Cerebellar nuclear complex (tissue), 1 donor: ENCODE measurements at places on chromosomes 1 and 21.

GRCh38 chr1:56417646-56418045, 161.7 kb downstream of the PLPP3 start:
- no peak for DNase-seq

- no peak for DNase-seq
Measured at GRCh38 chr1:240337781-240338180, 246.1 kb downstream of the FMN2 start.

DNA sequence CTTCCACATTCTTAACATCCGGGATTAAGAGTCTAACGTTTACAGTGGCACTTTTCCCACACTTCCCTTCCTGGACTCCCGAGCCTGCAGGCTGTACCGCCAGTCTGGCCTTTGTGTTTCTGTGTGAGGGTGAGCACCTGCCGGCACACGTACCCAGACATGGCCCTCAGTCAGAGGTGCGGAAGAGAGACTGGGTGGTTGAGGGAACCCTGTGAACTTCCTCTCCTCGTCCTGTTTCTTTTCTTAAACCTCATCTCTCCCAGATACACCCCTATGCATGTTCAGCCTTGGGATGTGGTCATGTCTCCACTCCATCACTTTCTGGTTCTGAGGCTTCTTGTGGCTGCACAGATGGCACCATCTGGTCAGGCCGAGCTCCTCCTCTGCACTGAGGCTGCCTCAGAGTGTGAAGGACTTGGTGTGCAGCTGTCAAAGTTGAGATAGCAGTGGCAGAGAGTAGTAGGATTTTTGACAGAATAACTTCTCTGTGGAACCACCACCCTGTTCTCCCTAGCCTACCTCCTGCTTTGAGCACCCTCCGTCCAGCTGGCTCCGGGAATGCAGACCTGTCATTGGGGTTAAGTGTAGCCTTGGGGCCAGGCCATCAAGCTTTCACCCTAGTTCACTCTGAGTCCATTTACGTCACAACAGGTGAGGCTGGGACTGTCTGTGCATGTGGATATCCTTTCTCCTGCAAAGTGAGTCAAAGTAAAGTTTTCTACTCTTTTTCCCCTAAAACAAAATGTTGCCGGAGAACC, 31.4 kb downstream of the VASH2 start:
- DNase-seq = no peak

- no peak for DNase-seq
Measured at GRCh38 chr1:213416461-213417224, 365.6 kb downstream of the RPS6KC1 start.

DNA sequence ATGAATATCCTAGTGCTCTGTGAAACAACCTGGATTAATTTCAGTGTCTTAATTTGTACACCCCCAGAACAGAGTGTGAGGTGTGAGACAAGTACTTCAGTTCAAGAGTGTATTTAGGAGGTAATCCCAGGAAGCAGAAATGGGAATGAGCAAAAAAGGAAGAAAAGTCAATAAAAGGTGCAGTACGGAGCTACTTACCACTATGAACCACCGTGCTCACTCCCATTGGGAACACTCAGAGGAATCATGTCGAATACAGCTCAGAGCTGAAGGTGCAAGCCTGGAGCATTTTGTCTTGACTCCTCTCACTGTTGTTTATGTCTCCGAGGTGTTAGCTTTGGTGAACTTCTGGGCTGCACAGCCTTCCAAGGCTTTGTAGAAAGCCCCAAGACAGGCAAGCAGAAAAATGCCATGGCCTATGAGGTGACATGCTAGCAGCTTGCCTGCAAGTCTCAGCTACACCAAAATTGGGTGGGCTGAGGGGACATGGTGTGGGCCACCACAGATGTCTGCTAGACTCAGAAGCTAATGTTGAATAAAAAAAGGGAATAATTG, 7.4 kb upstream of the SVBP start:
- no peak for DNase-seq

DNA sequence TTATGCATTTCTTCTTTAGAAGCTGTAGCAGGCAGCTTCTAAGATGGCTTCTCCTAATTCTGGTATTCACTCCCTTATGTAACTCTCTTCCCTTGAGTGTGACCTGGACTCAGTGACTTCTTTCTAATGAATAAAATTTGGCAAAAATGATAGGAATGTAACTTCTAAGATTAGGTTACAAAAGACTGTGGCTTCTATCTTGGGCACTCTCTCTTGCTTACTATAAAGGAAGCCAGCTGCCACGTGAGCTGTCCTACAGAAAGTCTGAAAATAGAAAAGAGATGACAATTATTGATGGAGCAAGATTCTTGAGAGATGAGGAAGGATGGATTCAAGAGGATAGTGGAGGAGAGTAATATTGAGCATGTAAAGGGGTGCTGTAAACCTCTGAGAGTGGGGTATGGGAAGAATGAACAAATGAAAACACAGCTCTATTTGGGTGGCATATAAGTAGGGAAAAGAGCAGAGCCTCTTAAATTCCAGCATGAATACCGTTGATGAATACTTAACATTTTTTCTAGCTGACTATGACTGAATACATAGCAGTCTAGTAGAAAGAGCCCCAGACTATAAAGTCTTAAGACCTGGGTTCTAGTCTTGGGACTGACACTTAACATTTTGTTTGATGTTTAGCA, 5.5 kb downstream of the TSEN15 start:
- no peak for DNase-seq

GRCh38 chr1:107935396-107936064, 29.4 kb downstream of the VAV3 start:
- DNase-seq = no peak

DNA sequence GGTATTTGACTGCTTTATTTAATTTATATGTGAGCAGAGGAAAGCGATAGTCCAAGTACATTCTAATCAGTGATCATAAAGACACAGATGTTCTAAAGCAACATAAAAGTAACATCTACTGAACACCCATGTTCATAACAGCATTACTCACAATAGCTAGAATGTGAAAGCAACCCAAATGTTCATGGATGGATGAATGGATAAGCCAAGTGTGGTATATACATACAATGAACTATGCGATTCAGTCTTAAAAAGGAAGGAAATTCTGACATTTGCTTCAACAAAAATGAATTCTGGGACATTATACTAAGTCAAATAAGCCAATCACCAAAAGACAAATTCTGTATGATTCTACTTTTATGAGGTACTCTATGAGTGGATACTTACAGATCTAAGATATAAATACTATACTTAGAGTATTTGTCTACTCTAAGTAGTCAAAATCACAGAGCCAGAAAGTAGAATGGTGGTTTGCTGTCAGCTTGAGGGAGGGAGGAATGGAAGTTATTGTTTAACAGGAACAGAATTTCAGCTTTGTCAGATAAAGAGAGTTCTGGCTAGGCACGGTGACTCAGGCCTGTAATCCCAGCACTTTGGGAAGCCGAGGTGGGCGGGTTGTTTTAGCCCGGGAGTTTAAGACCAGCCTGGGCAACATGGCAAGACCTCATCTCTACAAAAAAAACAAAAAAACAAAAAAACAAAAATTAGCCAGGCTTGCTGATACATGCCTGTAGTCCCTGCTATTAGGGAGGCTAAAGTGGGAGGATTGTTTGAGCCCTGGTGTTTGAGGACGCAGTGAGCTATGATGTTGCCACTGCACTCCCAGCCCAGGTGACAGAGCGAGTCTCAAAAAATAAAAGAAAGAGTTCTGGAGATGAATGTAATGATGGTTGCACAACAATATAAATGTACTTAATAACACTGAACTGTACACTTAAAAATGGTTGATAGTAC, 79.7 kb upstream of the ARHGAP29 start:
- no peak for DNase-seq

GRCh38 chr1:198268784-198269645, 112.2 kb downstream of the NEK7 start:
- no peak for DNase-seq

GRCh38 chr1:206590025-206590758, 22.1 kb downstream of the EIF2D start:
- DNase-seq = no peak

GRCh38 chr1:47758341-47759250, 238.6 kb downstream of the TRABD2B start:
- DNase-seq = no peak

DNA sequence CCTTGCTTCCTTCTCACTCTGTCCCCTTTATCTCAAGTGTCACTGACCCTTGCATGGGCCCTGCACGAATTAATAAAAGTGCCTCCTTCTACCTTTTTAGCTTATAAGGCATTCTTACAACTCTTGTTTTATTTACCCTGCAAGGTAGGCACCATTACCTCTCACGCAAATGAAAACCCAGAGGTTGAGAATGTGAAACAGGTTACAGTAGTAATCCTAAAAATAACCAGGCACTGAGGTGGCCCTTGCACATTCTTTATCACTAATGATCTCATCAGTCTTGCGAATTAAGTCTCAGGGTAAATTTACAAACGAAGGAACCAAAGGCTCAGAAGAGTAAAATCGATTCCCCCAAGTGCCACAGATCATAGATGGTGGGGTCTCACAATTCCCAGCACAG, 3.7 kb downstream of the GLIS1 start:
- DNase-seq = no peak

DNA sequence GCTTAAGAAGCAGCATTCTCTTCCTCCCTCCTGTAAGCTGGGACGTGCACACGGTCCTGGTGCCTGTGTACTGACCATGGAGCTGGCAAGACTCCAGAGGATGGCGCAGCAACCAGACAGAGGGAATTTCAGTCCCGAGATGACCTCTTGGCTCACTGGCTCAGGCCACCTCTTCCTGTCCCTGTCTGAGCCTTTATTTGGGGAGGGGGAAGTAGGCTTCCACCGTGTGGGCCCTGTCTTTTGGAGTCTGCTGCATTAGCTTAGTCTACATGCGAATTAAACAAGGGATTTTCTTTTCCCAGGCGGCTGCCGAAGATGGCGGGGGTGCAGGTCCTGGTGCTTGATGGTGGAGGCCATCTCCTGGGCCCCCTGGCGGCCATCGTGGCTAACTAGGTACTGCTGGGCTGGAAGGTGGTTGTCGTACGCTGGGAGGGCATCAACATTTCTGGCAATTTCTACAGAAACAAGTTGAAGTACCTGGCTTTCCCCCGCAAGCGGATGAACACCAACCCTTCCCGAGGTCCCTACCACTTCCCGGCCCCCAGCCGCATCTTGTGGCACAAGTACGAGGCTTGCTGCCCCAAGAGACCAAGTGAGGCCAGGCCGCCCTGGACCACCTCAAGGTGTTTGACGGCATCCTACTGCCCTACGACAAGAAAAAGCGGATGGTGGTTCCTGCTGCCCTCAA, 10.2 kb downstream of the IL24 start:
- DNase-seq = no peak

- no peak for DNase-seq
Measured at GRCh38 chr1:1348420-1349255, 580 bp downstream of the DVL1 start.

DNA sequence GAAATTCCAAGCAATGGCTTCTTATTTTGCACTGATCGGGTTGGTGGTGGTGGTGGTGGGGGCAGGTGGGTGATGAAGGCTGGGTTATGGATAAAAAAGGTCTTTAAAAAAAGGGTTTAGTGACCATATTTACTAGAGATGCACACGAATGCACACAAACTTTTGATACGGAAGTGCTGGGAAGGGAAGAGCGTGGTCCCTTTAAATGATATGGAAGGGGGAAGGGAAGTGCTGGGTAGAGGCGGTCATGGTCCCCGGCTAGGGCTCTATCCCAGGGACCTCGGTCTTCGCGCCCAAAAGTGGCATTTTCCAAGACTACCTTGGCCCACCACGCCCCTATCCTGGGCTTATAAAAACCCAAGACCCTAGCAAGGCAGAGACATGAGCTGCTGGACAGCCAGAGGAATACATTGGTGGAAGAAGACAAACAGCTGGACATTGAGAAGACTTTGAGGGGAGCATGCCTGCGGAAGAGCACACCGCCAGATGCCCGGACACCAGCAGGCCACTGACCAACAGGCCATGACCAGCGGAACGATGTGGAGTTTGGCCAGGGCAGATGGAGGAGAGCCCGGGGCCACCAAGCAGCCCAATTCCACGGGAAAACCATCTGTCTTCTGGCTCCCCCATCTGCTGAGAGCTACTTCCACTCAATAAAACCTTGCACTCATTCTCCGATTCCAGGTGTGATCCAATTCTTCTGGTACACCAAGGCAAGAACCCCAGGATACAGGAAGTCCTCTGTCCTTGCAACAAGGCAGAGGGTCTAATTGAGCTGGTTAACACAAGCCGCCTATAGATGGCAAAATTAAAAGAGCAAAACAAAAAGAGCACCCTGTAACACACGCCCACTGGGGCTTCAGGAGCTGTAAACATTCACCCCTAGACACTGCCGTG, 1720.2 kb downstream of the MRPL39 start:
- DNase-seq = no peak

GRCh38 chr1:155049651-155050559, 1.2 kb upstream of the ADAM15 start:
- no peak for DNase-seq

- no peak for DNase-seq
Measured at GRCh38 chr1:43036932-43037331, 78.3 kb upstream of the SLC2A1 start.

GRCh38 chr1:5949085-5949760, 43.0 kb downstream of the NPHP4 start:
- DNase-seq = no peak

DNA sequence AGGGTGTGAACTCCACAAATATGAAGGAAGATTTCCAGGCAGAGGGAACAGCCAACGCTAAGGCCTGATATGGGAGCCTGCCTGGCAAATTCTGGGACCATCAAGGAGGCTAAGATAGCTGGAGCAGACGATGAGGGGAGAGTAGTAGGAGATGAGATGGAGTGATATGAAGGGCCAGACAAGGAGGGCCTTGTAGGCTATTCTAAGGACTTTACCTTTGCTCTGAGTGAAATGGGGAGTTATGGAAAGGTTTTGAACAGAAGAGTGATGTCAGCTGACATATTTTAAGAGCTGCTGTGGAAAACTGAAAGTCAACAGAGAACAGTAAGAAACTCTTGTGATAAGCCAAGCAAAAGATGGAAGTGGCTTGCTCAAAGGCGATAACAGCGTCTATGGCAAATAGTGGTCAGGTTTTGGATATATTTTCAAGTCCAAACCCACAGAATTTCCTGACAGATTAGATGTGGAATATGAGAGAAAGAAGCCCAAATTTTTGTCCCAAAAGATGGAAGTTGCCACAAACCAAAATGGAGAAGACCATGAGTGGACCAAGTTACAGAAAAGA, 2.1 kb upstream of the TP53BP2 start:
- DNase-seq = no peak

- DNase-seq = no peak
Measured at GRCh38 chr1:177858332-177858821, 111.5 kb downstream of the SEC16B start.
